CMK (cell line): ENCODE measurements at places on chromosomes 12 and 14.
A peak's percentile ranks its signal among the peaks of the same experiment; 100 is the strongest.

DNA sequence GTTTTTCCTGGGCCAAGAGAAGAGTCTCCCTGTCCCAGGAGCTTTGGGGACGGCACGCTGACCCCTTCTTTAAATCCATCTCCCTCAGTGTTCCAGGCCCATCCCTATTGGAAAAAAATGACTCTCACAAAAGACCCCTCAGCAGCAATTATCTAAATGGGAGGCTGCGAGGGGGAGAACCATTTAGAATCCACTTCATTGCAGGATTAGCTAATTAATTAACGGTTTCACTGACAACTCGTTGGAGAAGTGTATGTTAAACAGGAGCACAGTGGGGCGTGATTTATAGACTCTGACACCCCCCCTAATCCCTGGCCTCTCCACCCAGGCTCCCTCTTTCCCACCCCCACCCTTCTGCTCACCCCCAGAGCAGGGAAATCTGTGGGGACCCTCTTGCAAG, 162.8 kb upstream of the LHX5 start:
- DNase-seq, result no peak

DNA sequence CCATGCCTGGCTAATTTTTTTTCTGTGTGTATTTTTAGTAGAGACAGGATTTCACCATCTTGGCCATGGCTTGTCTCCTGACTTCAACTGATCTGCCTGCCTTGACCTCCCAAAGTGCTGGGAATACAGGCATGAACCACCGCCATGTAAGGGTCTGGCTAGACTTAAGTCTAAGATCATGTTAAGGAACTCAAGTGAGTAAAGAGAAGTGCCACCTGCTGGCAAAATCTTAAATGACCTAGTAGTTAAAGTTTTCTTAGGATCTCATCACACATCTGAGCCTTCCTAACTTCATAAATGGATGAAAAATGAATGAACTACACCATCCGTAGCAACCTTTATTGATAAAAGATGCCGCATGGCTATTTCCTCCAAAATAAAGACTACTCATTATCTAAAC, 1.7 kb upstream of the C12orf56 start:
- DNase-seq, result peak; percentile 21

- DNase-seq, result no peak
These were observed 191.1 kb downstream of the TMX1 start for GRCh38 chr14:51431033-51431709.

- DNase-seq, result no peak
These were observed 6.0 kb upstream of the IFT81 start for GRCh38 chr12:110117956-110118685.

GRCh38 chr12:115297445-115297844, 613.5 kb upstream of the TBX3 start:
- no peak for DNase-seq

- DNase-seq, result no peak
These were observed 1.3 kb downstream of the POMT2 start for GRCh38 chr14:77319422-77319821.

DNA sequence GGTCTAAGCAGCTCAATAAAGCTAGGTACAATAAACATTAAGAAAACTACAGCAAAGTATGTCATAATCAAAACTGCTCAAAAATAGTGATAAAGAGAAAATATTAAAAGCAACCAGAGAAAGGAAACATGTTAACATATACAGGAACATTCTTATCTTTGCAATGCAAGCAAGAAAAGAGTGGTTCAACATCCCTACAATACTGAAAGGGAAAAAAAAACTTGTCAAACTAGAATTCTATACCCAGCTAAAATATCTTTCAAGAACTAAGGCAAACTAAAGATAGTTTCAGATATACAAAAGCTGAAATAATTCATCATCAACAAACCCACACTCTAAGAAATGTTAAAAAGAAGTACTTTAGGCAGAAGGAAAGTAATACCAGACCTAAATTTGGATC, 134.2 kb downstream of the DPF3 start:
- DNase-seq, result no peak

DNA sequence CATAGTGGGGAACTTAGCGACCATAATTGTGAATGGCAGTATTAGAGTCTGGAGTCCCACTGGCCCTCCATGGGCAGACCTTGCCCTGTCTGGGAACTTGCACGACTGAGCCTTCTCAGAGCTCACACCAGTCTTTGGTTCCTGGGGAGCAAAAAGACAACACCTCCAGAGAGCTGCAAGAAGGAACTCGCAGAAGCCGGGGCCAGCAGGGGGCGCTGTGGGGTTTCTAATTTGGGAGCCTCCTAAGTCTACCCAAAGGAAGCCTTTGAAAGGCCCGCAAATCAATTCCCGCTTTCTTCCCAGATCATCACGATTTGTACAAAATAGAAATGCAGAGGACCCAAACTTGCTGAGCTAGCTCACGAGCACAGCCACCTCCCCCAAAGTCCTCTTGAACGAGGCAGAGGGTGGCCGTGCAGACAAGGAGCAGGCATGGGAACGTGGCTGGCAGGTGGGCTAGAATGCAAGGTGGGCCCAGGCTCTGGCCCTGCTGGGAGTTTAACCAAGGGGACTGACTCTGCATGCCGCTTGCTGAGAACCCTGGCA, 46.3 kb upstream of the FBXO21 start:
- peak; percentile 45 for DNase-seq

- DNase-seq, result no peak
These were observed 25.2 kb downstream of the KRT8 start for GRCh38 chr12:52879394-52880351.

DNA sequence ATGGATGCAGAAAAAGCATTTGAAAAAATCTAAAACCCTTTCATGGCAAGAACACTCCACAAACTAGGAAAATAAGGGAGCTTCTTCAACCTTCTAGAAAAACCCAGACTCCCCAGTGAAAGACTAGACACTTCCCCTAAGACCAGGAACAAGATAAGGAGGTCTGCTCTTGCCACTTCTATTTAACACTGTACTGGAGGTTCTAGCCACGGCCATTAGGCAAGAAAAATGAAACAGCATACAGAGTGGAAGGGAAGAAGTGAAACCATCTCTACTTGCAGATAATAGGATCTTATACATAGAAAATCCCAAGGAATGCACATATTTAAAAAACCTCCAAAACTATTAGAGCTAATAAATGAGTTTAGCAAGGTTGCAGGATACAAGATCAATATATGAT, 42.3 kb downstream of the CHGA start:
- no peak for DNase-seq

DNA sequence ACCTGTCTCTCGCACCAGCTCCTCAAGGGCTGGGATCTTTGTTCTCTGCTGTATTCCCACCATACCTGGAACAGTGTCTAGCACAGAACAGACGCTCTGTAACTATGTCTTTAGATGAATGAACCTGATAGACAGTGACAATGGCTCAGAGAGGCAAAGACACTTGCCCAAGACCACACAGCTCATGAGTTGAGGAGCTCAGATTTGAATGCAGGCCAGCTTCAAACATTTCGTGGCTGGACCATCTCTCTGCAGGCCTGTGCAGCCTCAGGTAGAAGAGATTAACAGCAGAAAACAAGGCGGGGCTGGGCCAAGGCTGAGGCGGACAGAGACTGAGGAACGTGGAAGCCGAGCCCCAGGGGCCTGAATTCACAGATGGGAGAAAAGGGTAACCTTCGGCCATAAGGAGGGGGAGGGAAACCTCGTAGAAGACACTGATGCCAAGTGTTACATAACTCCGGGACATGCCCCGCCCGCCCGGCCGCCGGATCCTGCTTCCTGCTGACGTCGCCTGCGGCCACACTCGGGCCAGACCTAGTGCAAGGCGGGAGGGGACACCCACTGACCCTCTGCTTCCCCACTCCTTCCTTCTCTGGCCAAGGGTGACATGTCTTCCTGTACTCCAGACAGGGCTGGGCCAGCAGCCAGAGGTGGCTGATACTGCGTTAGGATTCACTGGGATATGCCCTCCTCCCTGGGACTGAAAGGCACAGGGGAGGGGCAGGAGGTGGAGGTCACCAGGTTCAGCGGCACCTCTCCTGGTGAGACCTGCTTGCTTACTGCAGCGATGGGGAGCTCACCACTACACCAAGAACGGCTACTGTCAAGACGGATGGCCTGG, 86.8 kb downstream of the RFLNA start:
- DNase-seq, result no peak

- DNase-seq, result no peak
These were observed 63.9 kb downstream of the DENND5B start for GRCh38 chr12:31527083-31527482.

GRCh38 chr12:99111600-99111999, 466.5 kb downstream of the APAF1 start:
- DNase-seq, result no peak

- DNase-seq, result no peak
These were observed 5.2 kb downstream of the FOXA1 start for GRCh38 chr14:37589715-37590427.

DNA sequence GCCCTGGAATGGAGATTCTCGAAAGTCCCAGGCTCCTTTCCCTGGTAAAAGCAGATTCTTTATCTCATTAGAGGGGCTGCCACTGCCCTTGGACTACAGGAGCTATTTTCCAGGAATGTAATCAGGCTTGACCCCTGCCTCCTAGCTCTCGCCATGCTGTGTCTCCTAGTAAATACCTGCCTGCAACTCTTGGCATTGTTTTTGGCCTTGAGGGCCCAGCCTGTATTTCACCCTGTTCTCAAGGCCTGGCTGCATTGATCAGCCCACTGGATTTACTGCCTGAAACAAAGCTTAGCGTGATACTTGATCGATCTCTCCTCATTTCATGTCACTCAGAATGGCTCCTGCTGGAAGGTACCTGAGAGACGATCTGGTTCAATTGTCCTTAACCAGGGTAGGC, 273.7 kb downstream of the CACNA1C start:
- no peak for DNase-seq

- DNase-seq, result no peak
These were observed at the start of gene OR4Q3 for GRCh38 chr14:19743256-19743655. TSS of gene OR4Q3 (plus strand) at chr14:19743571.

GRCh38 chr12:91110311-91110924, 876 bp downstream of the LUM start:
- DNase-seq, result no peak

DNA sequence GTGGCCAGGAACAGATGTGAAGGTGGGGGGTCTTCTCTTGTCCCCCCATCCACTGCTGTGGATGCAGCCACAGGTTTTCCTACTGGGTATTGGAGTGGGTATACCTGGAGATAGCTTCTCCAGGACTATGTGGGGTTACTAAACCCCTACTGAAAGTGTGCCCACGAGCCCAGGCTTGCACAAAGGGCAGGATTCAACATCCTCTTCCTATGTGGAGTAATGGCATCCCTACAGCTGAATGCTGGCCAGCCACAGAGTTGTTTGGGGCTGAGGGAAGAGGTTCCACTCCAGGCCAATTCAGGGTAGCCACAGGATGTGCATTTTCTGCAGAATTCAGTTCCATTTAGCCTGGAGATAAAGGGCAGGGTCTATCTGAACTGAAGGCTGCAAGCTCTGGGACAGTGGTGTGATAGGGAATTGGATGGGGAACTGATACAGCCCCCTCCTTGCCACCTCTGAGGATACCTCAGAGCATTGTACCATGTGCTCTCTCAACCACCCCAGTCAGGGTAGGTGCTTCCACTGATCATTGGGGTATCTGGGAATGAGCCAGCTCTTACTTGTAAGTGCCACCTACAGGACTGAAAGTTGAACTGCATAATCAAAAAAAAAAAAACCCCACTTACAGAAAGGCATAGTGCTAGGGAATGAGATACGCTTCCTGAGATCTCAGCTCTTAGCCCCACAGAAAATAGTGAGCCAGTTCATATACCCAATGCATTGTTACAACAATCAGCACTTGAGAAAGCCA, 187.1 kb downstream of the KITLG start:
- no peak for DNase-seq

DNA sequence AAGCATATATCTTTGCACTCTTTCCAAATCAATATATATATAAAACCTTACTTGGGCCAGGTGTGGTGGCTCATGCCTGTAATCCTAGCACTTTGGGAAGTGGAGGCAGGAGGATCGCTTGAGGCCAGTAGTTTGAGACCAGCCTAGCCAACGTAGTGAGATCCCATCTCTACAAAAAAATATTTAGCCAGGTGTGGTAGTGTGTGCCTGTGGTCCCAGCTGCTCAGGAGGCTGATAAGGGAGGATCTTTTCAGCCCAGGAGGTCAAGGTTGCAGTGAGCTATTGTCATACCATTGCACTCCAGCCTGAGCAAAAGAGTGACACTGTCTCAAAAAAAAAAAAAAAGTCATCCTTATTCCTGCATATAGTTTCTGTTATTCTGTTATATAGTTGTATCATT, 14.4 kb downstream of the OS9 start:
- no peak for DNase-seq

DNA sequence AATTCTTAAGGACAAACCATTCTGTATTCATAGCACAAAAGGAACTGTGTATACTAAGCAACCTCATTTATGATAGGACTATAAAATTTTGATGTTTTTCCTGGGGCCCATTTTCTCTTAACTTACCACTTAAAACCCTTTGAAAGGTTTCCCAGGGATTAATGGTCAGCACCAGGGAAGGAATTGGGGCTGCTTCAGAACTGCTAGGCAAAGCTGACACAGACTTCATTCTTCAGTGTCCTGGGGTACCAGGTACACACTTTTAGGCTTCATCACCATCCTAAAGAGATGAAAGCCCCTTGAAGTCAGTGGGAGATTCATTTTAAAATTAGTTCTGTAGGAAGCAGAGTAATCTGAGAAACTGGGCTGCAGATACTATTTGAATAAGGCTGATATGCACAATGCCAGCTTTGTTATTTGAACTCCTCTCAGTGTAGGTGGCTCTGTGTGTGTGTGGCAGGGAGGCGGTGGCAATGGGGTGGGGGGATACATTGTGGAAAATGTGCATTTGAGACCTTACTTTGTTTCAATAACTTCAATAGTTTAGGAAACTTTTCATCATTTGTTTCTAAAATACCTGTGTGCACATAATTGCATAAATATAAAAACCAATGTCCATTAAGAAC, 329.3 kb upstream of the DCN start:
- DNase-seq, result no peak
